ENCODE measurements at places on chromosomes 4 and X. TPM values are rescaled to one million over a fixed set of nuclear protein-coding genes. Genes with fewer than 3 reads are reported as not detected.

DNA sequence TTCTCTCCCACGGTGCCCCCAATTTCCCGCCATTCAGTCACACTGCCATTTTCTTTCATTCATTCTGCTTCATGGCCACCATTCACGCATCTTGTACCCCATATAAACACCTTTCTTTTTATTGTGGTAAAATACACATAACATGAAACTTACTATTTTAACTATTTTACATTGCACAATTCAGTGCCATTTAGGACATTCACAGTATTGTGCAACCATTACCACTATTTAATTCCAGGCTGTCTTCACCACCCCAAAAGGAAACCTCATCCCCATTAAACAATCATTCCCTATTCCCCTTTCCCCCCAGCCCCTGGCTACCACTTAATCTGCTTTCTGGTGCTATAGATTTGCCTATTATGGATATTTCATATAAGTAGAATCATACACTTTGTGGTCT is 15.9 kb downstream of the SPACA5 start:
- no peak for DNase-seq

DNA sequence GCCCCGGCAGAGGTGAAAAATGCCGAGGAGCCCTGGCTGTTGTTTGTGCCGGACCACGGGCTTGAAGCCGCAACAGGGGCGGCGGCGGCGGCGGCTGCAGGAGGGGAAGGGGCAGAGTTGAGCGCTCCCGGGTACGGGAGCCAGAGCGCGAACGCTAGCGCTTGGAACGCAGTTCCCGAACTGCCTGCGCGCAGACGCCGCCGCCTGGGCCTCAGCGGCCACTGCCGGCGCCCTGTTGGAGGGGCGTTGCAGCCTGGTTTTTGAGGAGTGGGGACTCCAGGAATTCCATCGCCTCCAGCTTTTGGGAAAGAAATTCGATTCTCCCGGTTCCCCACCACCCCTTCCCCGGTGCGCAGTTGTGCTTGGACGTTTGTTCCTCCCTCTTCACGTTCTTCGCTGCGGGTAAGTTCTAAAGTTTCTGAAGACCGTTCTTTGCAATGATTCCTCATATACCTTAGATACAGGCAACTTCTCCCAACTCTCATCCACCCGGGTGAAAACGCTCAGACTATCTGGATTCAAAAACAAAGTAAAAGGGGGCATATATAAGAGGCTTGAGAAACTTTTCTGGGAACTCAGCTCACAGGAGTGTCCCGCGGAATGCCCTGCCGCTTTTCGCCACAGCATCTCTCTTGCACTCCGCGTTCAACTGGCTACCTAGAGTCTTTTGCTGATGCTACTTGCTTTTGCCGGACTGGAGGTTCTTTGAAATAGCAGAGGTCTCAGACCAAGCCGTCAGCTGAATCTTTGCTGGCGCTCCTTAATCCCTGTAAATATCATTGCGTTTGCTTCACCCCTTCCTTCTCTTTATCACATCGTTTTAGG is 1.0 kb downstream of the FAT4 start:
- peak; percentile 53 for DNase-seq

- peak; percentile 34 for DNase-seq
Measured at GRCh38 chr4:119314356-119314755, 7.6 kb downstream of the FABP2 start.

- no peak for DNase-seq
Measured at GRCh38 chr4:67133162-67133561, 412.1 kb downstream of the CENPC start.

DNA sequence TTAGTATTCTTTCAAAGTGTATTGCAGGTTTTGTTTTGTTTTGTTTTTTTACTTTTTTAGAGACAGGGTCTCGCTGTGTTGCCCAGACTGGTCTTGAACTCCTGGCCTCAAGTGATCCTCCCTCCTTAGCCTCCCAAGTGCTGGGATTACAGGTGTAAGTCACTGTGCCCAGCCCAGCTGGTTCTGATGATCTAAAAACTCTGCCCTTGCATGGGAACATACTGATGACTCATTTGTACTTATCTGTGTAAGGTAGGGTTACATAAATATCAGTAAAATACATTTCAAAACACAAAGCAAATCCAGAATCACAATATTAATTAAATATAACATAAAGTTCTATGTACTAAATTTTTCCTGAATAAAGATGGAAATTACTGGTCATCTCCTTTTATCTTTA is 7.4 kb upstream of the SLC9B1 start:
- DNase-seq, result no peak

GRCh38 chr4:83178029-83178428 is 63.5 kb upstream of the PLAC8 start:
- DNase-seq, result no peak

GRCh38 chr4:142528433-142528832 is 317.7 kb downstream of the INPP4B start:
- no peak for DNase-seq

DNA sequence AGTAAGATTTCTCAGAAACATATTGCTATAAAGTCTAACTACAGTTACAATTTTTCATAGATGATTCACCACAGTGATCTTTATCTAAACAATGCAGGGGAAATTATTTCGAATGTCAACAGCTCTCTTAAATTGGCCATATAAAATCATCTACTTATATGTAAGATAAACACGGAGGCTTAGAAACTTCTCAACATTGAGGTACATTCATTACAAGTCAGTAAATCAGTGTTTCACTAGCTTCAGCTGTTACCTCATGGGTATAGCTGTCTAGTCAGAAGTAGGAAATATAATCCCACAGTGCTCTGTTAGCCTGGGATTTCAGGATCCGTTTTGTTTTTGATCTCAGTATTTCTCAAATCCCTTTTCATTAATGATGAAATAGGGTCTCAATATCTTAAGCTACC is 43.2 kb downstream of the PCDH7 start:
- no peak for DNase-seq

DNA sequence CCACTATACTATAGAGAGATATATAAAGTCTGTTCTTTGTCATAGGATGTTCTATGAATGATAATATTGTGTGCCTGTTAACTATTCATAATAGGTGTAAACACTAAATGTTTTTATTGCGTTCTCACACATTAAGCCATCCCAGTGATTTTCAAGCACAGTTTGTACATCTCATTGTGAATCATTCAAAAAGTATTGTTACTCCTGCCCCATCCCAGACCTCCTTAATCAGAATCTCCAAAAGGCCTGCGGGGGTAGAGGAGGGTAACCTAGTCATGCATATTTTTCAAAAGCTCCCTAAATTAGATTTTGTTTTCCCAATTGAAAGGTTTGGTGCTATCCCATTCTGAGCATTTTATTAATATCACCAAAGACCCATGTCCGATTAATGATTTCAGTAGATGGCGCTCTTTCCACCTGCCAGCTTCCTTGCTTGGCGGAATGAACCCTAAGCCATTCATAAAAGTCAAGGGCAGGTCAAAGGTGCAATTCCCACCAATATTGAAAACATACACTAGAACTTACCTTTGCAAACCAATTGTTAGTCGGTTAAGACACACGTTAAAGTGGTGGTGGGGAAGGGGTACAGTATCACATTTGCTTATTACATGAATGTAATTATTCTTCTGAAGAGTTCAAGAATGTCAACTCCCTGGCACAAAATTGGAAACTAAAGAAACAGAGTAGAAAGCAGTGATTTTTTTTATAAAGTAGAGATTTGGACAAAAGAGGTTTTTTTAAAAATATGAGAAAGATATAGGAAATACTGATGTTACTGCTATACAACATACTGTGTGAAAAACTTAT is 5.8 kb upstream of the TET2 start:
- DNase-seq, result peak; percentile 27

DNA sequence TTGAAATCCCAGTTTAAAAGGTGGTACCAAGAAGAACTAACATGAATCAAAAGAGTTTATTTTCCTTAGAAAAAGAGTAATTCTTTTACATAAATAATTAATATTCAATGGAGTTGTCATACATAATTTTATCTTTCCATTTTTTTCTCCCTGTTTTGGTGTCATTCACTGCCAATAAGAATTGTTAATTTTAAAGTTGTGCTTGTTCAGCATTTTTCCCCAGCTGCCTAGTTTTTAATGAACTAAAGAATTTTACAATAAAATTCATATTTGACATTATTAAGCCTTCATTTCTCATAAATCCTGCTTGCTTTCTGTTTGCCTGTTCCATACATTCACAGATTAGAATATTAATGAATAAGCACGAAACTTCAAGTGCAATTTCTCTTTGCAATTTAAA is 393.6 kb downstream of the GRXCR1 start:
- no peak for DNase-seq

GRCh38 chr4:62399242-62399641 is 1199.1 kb downstream of the ADGRL3 start:
- no peak for DNase-seq

DNA sequence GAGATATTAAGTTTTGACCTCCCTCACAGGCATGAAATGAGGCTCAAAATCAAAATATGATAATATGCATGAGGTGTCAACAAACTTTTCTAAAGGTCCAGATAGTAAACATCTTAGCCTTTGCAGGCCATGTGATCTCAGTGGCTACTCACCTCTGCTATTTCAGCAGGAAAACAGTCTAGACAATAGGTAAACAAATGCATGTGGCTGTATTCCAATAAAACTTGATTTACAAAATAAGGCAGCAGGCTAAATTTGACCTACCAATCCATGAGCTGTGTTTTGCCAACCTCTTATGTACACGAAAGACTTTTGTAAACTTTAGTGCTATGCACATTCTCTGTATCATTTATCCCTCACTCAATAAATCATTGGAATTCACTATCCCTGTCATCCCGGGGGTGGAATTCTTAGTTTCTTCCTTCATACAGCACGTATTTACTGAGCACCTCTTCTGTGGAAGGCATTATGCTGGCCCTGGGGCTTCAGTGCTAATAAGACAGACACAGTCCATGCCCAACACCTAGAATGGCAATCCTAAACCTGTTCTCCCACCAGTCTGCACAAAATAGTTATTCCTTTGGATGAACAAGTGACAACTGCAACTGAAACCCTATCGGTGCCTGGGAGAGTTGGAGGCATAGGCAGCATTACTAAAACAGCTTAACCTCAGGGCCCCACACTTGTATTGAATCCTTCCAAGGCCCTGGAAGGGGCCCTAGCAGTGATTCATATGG is 19.9 kb downstream of the MAGEB17 start:
- peak; percentile 0 for DNase-seq

DNA sequence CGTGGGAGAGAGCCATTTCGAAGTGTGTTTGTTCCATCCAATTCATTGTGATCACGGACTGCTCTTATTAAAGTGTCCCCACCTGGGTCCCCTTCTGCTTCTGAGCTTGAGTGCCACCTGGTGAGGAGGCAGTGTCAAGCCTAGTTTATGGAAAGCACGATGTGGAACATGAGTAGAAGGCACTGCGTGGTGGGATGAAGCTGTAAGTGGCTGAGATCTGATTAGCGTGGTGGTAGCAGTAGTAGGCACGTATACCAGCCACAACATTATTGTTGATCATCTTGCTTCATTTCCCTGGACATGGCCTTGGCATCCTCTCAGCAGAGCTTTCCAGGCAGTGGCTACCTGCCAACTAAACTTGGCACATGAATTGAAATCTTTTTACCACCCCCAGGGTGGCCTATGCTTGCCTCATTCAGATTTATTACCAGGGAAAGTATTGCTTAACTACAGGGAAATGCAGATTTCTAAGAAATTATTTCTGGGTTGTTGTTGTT is 46.4 kb downstream of the GPAT3 start:
- no peak for DNase-seq

GRCh38 chr4:100984901-100985300 is 362.4 kb downstream of the PPP3CA start:
- DNase-seq, result no peak

DNA sequence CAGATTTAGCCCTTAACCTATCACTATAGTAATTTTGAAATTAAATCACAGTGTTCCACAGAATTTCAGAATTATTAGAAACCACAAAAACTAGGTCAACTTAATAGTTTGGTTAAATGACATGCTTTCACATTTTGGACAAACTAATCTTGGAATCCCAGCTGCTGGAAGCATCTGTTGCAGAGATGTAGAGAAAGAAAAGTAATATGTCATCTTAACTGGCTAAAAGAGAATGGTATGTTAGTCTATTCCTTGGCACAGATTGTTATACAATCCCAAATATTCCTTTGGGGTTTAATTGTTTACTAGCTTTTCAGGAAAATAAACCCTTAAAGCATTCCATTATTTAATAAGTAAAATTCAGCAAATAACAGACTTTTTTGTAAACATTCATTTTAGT is 519.9 kb downstream of the IL15 start:
- no peak for DNase-seq

DNA sequence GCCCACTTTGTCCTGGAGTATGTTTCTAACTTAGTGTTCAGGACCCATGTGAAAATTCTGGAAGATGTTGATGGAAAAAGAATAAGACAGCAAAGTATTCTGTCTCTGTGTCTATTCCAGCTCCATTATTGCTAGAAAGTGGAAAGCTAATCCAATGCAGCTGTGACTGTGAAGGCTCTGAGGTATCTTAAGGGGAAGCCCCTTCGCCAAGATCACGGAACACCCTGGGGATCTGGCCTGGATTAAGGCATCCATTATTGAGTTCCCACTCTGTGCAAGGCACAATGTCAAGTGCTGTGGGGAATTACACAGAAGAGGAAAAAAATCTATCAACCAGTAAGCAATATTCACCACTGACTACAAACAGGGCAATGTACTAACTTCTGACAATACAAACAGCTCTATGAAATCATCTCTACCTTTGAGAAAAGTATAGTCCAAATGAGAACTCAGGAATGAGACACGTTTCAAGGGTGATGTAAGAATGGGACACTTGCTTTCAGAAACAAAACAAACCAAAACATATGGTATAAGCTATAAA is 222.1 kb downstream of the LDB2 start:
- no peak for DNase-seq

DNA sequence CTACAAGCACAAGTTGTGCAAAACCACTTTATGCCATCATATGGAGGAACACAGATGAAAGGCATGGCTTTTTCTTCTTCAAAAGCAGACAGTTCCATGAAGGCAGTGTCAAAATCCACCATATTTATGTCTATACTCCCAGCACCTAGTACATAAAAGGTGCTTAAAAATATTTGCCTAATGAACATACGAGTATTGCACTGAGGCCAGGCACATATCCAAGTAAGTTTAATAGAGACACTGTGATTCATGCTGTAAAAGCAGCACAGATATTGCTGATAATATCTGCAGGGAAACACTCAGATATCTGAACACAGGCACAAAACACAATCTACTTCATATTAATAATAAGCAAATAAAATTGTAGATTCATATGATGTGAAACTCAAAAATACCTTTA is 48.1 kb upstream of the CXCL8 start:
- DNase-seq, result no peak

Gene GPC3
- polyA plus RNA-seq, result 1,367 TPM

Gene GYG2
- 17.7 TPM for polyA plus RNA-seq

Gene LDB2
- polyA plus RNA-seq, result 87.8 TPM

Gene COL25A1
- polyA plus RNA-seq, result 19.6 TPM

Gene RBBP7
- polyA plus RNA-seq, result 265 TPM

Gene CT45A8
- not detected for polyA plus RNA-seq

Gene PRSS12
- polyA plus RNA-seq, result 7.1 TPM

All from left kidney (tissue), 8 donors.